ENCODE measurements at places on chromosomes 13 and 19.

GRCh38 chr13:61276401-61276800 lies 139.2 kb downstream of the PCDH20 start:
- no peak for DNase-seq

DNA sequence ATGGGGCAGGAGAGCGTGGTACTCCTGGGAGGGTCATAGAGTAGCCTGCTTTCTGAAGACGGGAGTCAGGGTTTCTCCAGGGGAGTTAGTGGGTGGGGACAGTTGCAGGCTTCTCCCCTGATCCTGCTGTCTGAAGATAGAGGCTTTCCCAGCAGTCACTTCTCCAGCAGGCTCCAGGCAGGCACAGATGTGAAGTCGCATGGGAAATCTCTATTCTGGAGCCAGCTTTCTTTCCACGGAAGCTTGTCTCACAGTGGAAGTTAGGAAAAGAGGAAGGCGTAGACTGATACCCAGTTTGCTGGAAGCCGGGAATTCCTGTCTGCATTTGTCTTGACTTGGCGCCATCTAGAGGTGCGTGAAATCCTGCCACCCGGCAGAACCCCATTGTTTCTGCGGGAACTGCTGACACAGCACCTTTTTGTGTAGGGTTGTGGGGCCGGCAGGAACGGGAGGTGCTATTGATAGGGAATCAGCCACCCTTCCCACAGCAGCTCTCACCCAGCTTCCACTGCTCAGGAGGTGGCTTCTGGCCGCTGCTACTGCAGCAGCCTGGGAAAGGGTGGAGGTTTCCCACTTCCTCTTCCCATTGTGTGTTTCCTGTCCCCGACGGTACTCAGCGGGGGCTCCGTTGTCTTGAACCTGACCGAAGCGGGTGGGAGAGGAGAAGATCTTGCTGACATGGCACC lies 28.5 kb upstream of the NPAS1 start:
- peak; percentile 92 for DNase-seq

GRCh38 chr19:40623403-40624251 lies 22.5 kb downstream of the LTBP4 start:
- DNase-seq = no peak

DNA sequence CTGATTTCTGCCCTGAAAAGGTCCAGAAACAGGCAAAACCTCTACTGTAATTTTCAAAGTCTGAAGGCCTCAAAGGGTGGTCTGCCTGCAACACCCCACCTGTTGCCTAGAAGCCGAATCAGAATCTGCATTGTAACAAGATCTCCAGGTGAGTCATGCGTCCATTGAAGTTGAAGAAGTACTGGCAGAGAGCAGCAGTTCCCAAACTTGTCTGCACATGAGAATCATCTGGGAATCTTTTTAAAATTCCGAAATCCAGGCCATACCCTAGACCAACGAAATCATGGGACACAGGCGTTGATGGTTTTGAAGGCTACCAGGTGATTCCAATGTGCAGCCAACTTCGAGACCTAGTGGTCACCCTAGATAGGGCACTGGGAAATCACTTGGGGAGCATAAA lies 16.0 kb upstream of the CLN5 start:
- no peak for DNase-seq

GRCh38 chr19:4390567-4391305 lies 9.6 kb downstream of the SH3GL1 start:
- no peak for DNase-seq

- no peak for DNase-seq
These were observed 4.7 kb downstream of the IL17D start for GRCh38 chr13:20708216-20708615.

DNA sequence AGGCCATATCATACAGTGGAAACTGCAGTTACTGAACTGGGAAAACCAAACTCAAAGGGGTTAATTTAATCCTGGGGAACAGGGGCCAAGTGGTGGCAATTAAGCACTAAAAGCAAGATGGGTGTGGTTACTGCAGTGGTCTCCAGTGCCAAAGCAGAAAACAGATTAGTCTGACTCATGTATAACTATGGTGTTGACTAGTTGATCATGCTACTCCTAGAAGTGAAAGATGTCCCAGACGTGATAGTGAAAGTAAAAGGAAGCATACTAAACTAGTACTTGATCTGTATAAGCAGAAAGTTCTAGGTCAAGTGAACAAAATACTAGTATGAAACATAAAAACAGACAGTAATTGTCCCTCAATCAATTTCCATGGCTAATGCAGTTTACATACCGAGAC lies 360.0 kb upstream of the SLITRK5 start:
- no peak for DNase-seq

DNA sequence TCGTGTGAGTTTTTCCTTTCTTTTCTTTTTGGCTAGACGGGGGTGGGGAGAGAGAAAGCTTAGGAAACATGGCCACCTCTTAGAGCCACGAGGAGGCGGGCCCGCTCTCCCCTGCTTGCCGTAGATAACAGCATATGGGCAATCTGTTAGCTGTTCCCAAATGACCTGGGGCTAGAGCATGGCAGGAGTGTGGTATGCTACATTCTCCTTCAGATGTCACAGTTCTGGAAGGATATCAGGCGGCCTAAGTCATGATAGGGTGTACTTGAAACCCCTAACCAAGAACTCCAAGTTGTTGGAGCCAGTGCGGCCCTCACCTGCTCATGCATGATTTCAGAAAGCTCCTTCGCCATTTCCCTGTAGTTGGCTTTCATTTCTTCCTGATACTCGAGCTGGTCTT lies 44.3 kb upstream of the SLC15A1 start:
- DNase-seq = no peak

DNA sequence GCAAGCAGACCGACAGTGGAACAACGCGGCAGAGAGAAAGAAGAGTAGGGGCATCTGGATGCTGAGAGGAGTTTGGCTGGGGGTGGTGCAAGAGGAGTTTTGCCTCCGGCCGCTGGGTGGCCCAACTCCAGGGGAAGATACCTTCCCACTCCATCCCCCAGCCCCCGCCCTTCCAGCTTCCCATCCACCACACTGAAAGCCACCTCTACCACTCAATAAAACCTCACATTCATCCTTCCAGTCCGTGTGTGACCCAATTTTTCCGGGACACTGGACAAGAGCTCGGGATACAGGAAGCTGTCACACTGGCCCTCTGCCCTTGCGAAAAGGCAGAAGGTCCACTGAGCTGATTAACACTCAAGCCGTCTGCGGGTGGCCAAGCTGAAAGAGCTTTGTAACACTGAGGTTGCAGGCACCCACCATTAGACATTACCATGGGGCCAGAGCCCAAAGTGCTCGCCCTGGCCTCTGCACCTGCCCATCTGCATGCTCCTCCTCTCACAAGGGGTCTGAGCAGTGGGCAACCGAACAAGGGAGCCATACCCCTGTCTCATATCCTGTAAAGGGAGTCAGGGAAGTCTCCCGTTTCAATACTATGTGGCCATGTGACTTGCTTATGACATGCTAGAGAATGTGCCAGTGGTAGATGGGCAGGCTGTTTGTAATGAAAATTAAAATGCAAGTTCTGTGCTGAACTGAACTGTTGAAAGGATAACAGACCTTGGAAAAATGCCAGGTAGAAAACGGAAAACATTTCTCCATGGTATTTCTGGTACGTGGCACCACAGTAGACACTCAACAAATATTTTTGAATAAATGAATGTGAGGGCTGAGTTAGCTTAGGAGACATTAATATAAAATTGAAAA lies 205.1 kb upstream of the STARD13 start:
- DNase-seq = no peak

DNA sequence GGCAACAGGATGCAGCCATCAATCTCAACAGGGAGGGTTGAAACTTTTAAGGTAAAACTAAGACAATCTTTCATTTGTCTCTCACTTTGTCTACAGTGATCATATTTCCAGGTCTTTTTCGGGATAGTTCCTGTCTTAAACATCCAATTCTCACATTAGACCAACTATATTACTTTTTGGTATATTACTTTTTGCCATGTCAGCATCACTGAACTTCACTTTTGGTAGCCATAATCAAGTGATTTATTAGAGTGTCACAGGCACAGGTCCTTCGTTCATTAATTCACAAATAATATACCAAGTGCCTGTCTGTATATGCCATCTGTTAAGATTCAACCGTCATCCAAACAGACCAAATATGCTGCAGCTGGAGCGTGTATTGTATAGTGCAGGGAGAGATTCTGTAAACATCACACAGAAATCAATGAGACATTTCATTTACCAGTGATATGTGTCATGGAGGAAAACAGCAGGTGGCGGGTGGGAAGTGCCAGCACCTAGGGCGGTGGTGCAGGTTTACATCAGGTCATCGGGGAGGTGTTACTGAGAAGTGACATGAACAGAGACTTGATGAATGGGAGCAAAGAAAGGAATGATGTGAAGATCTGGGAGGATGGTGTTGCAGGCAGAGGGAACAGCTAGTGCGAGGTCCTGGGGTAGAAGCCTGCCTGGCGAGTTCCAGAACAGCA lies 24.9 kb downstream of the ARHGEF7 start:
- no peak for DNase-seq

- no peak for DNase-seq
These were observed 25.7 kb upstream of the ZNF729 start for GRCh38 chr19:22260499-22260898.

GRCh38 chr19:4019578-4019977 lies 12.0 kb downstream of the PIAS4 start:
- DNase-seq = no peak

GRCh38 chr19:36436531-36436930 lies 18.1 kb upstream of the ZFP82 start:
- no peak for DNase-seq

DNA sequence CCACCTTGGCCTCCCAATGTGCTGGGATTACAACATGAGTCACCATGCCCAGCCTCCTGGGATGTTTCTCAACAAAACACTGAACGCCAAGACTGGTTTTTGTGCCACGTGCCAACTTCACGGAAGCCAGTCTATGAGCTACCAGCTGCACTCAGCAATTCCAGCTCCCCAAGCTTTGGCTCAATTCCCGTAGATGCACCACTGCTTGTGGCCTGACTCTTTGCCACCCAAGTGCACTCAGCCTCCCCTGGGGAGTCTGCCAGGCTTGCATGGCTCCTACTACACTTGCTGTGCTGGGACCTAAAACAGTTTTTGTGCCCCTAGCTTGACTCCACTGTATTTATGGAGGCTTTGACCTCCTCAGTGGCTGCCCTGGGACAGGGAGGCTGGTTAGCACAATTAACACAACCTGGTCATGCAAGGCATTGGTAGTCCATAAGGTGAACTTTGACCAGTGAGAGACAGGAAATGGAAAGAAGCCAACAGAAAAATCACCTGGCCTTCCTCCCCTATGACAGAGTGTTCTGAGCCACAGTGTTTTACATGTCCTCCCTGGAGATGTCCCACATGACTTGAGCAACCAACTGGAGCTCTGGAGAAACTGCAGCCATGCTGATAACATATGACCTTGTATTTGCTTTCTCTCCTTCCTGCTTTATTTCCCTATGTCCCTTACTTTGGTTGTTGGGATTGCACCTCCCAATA lies 1173.1 kb downstream of the UQCRFS1 start:
- no peak for DNase-seq

DNA sequence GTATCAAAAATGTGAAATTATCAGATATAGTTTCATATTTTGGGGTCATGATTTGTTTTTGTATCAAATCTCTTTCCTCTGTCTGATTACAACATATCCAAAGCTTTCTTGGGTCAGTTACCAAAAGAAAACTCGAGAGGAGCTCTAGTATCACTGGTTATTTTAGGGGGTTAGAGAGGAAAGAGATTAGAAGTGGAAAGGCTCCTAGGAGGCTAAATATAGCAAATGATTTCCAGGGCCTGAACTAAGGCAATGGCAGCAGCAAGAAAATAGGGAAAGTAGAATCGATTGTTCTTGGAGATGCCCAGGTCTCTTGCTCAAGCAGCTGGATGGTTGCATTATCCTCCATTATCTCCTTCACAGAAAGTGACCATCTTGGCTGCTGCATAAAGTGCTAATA lies 72.9 kb downstream of the NHLRC3 start:
- no peak for DNase-seq

DNA sequence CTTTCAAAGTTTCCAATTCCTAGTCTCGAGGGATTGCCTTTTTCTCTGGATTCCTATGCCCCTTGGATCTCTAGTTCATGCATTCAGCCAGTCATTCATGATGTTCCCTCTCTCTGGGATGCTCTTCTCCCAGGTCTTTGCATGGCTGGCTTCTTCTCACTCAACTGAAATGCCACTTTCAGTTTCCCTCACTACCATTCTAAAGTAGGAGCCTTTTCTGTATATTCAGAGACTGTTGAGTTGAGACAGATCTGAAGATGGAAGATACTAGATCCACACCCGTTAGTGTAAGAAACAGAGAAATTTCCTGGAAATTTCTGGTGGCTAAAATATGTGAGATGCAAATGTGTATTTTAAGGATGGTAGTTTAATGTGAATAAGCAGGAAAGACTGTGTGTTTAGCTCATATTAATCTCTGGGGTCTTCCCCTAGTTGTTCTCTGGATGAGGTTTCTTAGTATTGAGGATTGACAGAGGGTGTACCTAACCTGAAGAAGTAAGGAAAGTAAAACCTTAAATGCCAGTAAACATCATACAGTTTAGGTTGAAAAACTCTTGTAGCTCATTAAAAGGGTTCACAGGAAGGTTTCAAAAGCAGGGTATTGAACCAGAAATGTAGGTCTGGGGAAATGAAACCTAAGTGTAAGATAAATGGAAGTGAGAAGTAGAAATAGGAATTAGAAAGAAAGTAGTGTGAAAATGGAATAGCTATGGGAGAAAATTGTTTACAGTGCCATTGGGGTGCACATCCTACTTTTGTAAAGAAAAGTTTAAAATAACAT lies 331.3 kb downstream of the NDFIP2 start:
- no peak for DNase-seq

DNA sequence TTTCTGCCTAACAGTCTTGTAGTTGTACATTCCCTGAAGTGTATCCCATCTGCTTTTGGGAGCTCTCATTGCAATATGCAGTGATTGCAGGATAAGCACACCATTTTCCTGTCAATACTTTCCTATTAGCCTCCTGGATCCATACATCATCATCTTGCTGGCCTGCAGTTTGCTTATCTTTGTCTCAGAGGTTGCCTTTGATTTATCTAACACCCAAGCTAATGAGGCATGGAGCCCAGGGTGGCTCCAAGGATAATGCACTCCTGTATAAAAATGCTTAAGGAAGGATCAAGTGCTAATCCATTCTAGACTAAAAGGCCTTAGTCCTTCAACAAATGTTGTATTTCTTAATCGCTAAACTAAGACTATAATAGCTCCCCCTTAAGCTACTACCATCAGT lies 161.6 kb upstream of the OBI1 start:
- no peak for DNase-seq

DNA sequence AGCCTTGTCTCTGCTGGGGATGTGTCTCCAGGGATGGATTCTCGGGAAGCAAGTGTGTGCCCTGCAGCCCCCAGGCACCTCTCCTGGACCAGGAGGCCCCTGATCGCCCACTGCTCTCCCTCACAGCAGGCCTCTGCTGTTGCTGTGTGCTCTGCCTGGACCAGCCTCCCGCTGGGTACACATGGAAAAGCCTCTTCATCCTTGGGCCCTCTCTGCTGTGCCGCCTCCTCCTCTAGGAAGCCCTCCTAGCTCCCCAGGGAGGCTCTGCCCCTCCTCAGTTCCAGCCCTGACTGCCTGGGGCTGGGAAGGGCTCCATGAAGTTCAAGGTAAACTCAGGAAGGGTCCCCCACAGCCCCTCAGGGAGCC lies 12.0 kb downstream of the NDUFA11 start:
- DNase-seq = no peak
